ENCODE measurements at places on chromosomes 13 and 19.

DNA sequence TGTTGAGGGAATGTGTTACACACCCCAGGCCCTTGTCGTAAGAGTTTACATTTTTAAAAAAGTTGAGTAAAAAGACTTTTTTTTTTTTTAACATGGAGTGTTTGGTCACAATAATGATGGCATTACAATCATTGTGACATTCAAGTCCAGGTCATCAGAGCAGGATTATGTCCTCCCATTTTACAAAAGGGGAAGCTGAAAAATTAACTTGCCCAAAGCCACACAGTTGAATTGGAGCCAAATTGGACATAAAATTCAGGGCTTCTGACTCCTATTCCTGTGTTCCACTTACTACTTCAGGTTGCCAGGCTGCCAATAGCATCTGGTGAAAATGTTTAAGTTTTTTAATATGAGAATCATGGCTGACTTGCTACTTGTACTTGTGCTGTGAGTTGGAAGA lies 49.3 kb downstream of the DLEU7 start:
- no peak for DNase-seq

- DNase-seq, result peak; percentile 43
Measured at GRCh38 chr13:110341445-110342244, 34.6 kb downstream of the COL4A2 start.

GRCh38 chr19:9130965-9131364 lies 4.2 kb upstream of the OR7G3 start:
- DNase-seq, result no peak

DNA sequence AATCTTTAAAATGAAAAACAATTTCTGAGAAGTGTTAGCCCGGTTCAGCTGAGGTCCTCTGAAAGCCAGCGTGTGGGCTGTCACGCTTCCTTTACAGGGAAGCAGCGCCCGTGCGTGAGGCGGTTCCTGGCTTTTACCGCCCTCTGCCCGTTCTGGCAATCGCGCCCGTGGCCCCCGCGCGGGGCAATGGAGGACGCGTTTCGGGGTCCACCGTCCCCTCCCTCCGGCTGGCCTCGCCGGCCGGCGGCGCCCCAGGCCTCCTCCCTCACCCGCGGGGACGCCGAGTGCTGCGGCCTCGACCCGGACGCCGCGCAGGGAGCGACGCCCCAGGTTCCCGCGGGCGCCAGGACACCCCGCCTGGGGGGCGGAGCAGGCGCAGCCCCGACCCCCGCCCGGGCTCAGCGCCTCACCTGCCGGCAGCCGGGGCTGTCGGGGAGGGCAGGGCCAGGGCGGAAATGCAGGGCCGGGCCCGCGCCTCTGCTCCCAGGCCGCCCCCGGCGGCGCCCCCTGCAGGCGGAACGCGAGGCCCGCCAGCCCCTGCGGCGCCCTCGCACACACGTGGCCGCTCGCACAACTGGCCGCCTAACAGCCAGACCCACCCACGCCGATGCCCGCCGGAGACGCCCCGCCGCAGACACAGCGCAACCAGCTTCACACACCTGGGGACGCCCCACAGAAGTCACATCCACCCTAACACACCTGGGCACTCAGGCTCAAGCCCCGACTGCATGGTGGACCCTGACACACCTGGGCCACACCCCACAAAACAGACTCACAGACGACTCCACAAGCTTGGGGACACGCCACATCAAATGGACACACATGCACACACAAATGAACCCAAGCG lies at the start of gene GGACT:
Gene GGACT (minus strand): TSS at position 459 of the 847 bp plus-strand sequence. CDS start 56,198 bp downstream, outside the sequence.
- peak; percentile 83 for DNase-seq

- no peak for DNase-seq
Measured at GRCh38 chr13:98479496-98480003, 97.4 kb downstream of the STK24 start.

DNA sequence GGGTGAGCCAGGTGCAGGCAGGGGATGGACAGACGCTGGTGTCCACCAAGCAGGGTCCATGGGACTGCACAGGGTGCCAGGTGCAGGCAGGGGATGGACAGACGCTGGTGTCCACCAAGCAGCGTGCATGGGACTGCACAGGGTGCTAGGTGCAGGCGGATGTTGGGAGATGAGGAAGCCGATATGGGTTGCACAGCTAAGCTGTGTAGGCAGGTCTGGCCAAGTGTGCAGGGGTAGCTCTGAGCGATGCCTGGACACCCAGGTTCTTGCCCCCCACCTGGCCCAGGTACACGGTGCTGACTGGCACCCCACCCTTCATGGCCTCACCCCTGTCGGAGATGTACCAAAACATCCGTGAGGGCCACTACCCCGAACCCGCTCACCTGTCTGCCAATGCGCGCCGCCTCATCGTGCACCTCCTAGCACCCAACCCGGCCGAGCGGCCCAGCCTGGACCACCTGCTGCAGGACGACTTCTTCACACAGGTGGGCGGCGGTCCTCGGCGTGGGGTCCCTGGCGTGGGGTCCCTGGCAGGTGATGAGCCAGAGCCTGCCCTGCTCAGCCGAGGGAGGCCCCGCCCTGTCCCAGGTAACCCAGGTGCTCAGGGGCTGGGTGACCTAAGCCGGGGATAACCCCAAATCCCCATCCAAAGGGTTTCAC lies 3.9 kb downstream of the PLK5 start:
- no peak for DNase-seq

DNA sequence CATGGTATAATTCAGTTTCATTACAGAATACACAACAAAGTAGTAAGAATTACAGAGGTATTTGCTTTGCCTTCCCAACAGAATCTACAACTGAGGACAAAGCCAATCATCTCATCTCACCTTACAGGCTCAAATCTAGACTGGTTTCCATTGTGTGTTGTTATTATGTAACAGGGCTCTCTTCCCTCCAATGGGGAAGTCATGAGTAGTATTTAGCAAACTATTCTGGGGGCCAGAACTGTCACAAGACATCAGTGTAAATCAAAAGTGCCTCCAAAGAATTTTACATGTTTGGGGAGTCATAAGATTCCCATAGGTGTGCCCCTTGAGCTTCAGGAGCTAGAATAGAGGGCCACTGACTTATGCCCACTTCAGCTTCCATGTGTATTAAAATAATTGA lies 187.0 kb upstream of the EDNRB start:
- no peak for DNase-seq

GRCh38 chr19:16764793-16765433 lies 45.3 kb downstream of the NWD1 start:
- DNase-seq, result no peak

DNA sequence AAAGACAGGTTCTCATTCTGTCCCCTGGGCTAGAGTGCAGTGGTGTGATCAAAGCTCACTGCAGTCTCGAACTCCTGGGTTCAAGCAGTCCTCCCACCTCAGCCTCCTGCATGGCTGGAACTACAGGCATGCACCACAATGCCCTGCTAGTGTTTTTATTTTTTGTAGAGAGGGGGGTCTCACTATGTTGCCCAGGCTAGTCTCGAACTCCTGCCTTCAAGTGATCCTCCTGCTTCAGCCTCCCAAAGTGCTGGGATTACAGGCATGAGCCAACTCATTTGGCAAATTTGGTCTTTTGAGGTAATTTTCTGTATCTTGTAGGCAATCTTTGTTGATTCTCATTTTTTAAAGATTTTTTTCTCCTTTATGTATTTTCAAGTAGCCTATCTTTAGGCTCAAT lies 205.7 kb downstream of the ZIC5 start:
- DNase-seq, result no peak

DNA sequence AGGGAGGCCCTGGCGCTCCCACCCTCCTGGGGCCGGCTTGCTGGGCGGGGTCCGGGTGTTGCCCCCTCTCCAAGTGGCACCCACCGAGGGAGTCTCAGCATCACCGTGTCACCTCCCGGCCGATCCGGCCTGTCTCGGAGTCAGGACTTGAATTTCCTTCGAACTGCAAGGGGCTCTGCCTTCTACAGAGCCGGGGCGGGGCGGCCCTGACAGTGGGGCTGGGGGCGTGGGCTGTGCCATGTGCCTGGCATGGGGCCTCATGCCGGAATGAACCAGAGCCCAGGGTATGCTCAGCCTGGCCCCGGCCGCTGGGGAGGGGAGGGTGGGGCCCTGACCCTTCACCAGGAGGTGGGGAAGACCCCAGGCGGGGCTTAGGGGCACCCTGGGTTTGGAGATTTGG lies 47.0 kb upstream of the TCF3 start:
- no peak for DNase-seq

DNA sequence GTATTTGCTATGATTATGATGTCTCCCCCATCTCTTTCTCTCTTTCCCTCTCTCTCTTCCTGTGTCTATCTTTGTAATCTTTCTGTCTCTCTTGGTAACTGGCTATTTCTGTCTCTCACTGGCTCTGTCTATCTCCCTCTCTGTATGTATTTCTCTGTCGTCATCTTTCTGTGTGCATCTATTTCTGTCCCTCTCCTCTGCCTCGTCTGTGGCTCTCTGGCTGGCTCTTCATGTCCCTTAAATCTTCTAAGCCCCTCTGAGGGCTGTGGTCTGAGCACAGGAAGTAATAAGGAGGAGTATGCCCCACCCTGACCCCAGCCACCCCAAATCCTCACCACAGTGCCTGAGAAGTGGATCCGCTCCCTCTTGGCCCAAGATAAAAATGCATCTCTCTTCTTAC lies 104.4 kb downstream of the DNAJC15 start:
- no peak for DNase-seq

DNA sequence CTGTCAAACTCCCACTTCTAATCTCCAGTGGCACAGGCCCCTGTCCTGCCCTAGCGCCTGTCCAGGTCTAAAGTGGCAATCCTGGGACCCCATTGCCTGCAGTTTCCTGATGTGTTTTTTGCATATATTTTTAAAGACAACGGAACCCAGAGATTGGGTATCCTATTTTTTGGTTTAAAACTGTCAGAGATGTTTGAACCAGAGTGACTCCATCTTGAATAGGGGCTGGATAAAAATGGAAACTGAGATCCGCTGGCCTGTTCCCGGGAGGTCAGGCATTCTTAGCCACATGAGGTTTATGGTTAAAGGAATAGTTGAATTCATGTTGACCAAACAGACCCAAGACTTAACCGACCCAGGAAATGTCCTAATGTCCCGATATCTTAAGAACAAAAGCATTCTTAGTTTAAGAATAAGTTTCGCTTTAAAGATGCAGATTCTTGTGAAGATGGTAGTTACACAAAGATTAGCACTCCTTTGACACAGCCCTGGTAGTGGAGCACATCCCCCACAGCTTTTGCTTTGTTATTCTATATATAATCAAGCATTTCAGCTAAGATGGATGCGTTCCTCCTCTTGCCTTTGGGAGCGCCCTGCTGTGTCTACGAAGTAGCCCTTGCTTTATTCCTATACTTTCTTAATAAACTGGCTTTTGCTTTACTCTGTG lies 332.1 kb downstream of the UQCRFS1 start:
- no peak for DNase-seq

- DNase-seq, result no peak
Measured at GRCh38 chr19:18020212-18021085, 12.5 kb downstream of the ARRDC2 start.

DNA sequence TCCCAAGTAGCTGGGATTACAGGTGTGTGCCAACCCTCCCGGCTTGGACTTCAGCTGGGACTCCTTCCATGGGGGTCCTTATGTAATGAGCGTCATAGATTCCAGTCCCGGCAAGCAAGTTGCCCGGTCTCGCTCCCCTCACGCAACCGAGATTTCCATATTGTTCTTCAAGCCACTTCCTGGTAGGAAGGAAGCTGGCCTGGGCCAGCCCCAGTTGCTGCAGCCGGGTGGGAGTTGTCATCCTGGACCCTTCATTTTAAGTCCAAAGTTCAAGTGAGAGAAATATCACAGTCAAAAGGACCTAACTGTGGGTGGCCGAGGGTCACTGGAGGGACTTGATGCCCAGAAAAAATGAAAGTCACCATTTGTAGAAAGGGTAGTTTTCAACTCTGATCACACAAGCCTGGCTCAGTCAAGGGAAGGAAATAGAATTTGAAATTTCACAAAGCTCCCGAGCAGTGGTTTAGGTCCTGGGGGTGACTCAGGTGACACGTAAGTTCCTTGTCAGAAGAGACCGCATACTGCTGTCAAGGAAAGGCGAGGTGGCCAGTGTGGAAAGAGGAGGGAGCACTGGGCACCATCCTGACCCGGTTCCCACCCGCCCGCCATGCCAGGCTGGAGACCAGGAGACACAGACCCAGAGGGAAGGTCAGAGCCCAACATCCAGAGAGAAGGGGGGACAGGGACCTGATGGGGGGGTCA lies 5.3 kb downstream of the FGF21 start:
- DNase-seq, result no peak

- DNase-seq, result no peak
Measured at GRCh38 chr19:27746691-27747380, 1466.1 kb downstream of the UQCRFS1 start.

- DNase-seq, result no peak
Measured at GRCh38 chr19:10290876-10291553, 1.3 kb downstream of the ICAM5 start.

DNA sequence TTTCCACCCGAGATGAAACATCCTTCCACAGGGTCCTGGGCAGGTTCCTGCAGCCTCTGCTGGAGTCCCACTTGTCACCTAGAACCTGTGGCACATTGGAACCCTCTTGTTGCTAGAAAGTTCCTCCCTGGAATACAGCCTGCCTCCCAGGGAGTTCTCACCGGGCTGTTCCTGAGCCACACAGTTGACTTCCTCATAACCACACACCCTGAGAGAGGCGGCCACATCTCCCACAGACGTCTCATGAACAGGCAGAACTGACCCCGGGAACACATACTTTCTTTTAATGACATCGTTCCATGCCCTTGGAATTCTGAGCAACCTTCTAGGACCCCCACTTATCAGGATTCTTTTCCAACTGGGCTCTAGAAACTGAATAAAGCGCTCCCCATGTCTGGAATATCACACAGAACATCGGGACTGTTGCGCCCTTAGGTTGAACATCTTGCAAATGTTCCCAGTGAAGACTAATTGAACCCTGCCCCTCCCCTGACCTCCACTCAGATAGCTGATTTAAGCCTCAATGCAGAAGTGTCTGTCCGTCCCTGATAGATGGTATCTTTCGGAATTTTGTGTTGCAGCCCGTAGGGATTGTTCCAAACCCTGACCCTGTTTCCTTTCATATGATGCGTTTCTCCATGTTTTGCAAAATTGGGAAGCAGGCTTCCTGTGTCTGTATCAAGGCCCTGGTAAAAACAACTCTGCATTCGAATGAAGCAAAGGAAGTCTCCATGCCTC lies 91.1 kb downstream of the RAB20 start:
- DNase-seq, result no peak

DNA sequence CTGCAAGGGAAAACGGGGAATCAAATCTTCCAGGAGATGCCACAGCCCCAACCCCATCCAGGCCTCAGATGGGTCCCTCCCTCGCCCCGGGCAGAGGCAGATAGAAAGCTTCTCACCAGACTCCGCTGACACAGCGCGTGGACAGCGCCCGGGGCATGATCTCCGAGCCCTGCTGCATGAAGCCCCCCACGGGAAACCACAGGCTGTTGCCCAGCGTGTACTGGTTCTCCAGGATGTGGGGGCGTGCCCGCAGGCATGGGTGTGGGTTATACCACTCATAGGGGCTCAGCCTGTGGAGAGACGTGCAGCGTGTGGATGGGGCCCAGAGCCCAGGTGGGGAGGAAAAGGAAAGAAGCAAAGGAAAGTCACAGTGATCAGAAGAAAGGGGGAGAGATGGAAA lies 27.2 kb upstream of the ATP1A3 start:
- no peak for DNase-seq

- no peak for DNase-seq
Measured at GRCh38 chr19:13038306-13039210, 43.3 kb downstream of the NFIX start.
